OCI-LY7 (cell line): ENCODE measurements at places on chromosomes 1 and 21.

DNA sequence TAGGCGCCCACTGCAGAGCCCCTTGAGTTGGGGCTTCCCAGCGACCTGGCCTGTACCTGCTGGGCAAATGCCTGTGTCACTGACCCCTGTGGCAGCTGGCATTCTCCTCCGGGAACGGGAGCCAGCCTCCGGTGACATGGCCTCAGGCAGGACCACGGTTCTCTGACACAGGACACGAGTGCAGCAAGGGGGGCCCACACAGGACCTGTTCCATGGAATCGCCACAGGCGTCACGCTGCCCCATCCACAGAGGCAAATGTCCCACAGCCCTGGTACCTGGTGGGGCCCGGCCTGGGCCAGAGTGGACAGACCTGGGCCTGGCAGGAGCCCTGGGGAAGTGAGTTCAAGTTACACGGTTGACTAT lies 2.6 kb downstream of the ITGB2 start:
- no peak for DNase-seq

- no peak for DNase-seq
Measured at GRCh38 chr21:45383615-45384201, 21.3 kb upstream of the COL18A1 start.

GRCh38 chr1:243943671-243944428 lies 93.8 kb upstream of the AKT3 start:
- DNase-seq = no peak

DNA sequence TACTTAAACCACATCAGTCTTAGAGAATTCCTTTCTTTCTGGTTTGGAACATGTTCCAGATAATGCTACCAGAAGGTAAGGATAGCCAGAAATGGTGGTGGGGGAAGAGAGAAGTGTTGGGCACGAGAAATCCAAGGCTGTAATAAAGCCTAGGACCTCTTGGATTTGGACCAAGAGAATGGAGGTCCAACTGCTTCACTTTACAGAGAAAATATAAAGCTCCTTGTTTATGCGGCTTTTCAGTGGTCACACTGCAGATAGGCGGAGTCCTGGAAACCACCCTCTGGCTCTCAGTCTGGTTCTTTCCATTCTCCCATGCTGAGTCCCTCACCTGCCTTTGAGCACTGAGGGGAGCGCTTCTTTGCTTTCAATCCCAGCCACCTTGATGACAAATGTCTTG lies 87.8 kb downstream of the ADCY10 start:
- no peak for DNase-seq

DNA sequence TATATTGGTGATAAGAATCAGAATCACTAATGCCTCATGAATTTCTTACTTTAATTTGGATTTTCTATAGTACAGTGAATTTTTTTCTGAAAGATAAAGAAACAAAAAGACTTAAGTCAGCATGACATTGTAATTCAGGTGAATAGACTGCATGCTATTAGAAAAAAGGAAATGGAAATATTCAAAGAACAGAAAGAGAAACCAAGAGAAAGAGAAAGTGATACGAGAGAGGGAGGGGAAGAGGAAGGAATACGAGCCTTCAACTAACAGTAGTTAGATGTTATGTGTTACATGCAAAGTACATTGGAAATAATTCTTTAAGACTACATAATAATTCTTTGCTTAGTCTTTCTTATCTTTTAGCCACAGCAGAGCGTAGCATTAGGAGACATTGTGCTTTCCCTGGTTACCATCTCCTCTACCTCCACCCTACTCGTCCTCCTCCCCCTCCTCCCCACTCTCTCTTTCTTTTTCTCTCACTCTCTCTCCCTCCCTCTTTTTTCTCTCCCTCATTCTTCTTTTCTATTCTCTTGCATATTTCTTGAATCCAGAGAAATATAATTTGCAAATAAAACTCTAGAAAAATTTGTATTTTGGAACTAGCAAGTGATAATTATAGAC lies 46.4 kb upstream of the ADGRL4 start:
- no peak for DNase-seq

DNA sequence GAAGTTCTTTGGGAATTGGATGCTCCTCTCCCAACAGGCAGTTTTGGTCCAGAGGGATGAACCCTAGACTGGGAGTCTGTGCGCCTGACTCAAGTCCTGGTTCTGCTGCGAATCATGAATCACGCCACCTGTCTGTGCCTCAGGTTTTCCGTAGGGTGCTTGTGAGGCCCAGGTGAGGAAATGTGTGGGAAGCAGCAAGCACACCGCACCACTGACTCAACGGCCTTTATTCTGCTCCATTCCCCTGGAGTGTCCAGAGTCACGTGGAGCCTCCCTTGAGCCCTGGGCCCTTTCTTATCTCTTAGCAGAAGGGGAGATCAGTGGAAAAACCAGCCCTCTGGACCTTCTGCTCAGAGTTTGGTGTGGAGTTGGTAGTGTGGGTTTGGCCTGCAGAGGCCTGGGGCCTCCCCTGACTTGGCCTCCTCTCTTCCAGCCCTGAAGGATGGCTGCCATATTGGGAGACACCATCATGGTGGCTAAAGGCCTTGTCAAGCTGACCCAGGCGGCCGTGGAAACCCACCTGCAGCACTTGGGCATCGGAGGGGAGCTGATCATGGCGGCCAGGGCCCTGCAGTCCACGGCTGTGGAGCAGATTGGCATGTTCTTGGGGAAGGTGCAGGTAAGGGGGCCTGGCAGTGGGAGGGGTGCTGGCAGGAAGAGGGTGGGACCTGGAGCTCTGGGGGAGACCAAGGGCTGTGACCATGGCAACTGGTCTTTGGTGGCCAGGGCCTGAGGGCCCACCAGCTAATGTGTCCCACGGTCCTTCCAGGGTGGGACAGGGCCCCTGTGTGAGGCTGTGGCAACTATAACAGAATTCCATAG lies 21.1 kb downstream of the COQ8A start:
- DNase-seq = no peak

- DNase-seq = peak; percentile 70
Measured at GRCh38 chr21:44089001-44089911, 17.9 kb upstream of the PWP2 start.

DNA sequence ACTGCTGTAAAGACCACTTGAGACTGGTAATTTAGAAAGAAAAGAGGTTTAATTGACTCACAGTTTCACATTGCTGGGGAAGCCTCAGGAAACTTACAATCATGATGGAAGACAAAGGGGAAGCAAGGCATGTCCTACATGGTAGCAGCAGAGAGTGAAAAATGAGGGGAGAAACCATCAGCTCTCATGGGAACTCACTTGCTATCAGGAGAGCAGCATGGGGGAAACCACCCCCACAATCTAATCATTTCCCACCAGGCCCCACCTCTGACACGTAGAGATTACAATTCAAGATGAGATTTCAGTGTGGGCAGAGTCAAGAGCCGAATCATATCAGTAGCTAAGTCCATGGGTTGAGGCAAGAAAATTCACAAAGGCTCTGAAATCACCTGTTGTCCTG lies 23.8 kb upstream of the LYPD8 start:
- DNase-seq = no peak

GRCh38 chr1:241924080-241924808 lies 33.3 kb upstream of the BECN2 start:
- no peak for DNase-seq

- DNase-seq = no peak
Measured at GRCh38 chr1:86104606-86105532, 51.7 kb downstream of the COL24A1 start.

- DNase-seq = no peak
Measured at GRCh38 chr1:244341455-244342450, 110.0 kb downstream of the ADSS2 start.

- DNase-seq = no peak
Measured at GRCh38 chr1:116298746-116299145, 74.3 kb upstream of the ATP1A1 start.

DNA sequence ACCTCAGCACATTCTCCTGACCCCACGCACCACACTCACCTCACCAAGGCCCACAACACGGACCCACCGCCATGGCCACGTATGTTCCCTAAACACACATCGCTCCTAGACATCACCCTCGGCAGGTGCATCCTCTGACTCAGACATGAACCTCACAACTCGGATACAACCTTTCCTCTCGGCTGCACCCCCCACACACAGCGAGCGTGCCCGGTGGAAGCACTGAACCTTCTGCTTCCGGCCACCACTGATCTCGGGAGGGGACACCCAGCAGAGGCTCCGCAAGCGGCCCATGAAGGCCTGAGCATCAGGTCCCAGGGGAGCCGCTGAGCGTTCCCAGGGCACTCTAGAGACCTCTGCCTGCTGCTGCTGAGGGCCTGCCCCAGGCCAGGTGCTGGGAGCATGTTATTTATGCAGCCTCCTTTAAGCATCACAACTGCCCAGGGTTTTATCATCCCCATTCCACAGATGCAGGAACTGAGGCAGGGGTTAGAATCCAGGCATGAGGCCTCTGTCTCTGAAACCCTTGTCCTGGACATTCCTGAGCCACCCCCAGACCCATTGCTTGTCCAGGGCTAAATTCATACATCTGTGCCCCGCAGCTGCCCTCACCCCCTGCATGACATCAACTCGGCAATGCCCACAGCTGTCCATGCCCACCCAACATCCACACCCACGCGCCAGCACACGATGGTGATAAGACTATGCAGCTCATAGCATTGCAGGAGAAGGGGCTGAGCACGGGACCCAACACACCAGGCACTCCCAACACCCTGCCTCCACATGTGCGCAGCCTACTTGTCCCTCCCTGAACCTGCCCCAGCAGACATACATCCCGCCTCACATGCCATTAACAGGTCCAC lies 27.0 kb downstream of the SDC3 start:
- DNase-seq = peak; percentile 68

- DNase-seq = peak; percentile 6
Measured at GRCh38 chr21:31342348-31342747, 1.7 kb downstream of the TIAM1 start.

GRCh38 chr1:67169496-67169895 lies 3.2 kb downstream of the IL23R start:
- no peak for DNase-seq

DNA sequence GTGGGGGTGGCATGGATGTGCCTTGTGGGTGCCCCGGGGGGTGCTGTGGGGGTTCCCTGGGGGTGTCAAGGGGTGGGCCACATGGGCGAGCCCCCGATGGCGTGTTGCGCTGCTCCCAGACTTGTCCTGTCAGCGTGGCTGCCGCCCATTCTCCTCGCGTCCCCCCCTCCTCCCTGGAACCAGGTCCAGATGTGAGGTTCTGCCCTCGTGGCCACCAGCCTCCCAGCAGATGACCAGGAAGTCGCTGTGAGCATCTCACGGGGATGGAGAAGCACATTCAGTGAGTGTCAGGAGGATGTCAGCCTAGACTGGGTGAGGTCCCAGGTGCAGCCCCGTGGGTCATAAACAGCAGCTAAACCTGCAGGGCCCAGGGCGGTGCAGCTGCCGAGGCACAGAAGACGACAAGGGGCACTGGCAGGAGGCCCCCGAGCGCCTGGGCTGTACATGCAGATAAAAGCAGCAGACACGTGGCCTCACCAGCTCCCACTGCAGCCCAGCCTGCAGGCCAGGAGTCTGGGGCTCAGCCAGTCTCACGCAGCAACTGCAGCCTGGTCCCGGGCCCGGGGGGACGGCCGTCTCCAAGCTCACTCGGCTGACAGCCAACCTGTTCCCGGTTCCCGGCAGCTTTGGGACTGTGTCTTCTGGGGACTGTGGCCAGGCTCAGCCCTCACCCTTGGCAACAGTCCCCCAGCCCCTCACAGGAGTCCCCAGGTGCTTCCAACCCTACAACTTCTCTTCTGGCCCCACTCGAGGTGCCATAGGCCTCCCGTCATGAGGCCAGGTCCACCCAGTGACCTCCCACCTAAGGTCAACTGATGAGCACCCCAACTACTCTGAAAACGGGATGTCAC lies 17.5 kb upstream of the COL6A2 start:
- no peak for DNase-seq

DNA sequence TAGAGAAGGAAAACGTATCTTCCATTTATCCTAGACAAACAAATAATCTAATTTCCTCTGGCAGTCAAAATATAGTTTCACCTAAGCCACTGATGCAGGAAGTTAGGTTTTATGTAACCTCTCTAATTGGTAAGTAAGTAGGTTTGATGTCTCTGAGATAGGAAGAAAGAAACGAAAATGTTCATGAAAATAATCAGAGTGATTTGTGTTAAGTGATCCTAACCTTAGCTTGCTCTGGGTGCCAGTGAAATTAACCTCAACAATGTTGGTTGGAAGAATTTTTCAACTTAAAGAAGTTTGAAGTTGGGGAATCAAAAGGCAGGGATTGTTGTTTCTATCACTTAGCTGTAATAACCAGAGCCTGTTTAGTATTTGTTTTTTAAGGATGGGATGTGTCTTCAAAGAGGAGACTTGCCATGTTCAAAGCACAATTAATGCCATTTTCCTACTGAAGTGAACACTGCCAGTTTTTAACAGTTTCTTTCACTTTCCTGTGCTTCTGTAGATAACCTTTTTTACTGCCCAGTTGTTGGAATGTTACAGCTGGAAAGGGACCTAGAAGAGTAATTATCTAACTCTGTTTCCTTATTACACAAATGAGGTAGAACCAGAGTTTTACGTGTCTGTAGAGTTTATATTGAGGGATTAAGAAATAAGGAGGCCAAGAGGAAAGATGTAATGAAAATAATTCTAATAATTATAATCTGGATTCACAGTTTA lies 18.4 kb downstream of the HIPK1 start:
- peak; percentile 29 for DNase-seq

GRCh38 chr1:215345766-215346165 lies 221.3 kb upstream of the KCTD3 start:
- DNase-seq = no peak

GRCh38 chr1:43849670-43850069 lies 83.9 kb upstream of the ARTN start:
- DNase-seq = no peak

GRCh38 chr1:159091607-159092031 lies 15.1 kb upstream of the AIM2 start:
- DNase-seq = no peak

DNA sequence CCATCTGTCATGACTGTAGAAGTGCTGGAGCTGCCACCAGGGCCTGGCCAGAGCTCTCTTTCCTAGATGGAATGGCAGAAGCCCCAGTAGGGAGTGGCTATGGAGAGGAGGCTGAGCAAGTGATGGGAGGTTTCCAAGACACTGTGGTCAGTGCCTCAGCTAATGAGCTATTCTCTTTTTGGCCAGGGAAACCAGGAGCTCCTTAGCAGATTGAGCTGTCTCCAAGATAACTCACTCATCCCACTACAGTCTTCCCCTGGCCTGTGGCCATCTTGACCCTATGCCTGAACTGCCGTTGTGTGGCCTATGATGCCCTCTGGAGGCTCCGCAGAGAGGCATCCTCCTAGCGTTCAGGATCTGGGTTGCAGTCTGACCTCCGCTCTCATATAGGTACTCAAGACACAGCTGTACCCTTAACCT lies 60.5 kb downstream of the ERI3 start:
- no peak for DNase-seq

GRCh38 chr1:231959225-231959884 lies 332.8 kb downstream of the DISC1 start:
- no peak for DNase-seq

- peak; percentile 90 for DNase-seq
Measured at GRCh38 chr21:37700641-37701202, 215.5 kb downstream of the KCNJ6 start.

DNA sequence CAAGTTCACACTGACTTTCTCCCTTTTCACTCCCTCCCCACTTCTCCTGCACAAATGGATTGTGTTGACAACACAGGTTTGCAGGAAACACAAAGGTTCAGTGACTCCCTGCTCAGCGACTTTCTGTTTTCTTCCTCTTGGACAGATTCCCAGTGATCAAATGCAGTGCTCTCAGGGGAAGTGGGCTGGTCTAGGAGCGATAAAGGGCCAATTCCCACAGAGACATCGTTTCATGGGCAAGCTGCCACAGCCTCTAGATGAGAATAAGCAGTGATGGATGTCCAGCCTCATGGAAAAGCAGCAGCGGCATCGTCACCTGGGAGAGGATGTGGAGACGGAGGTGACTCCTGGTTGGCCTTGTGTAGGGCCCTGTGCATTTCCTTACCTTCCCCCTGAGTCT lies 30.6 kb downstream of the FYB2 start:
- DNase-seq = no peak

- DNase-seq = no peak
Measured at GRCh38 chr1:17538428-17539117, 925 bp upstream of the ARHGEF10L start.
